NCI-H1105 treated with DMSO at 0.1 percent for 48 hours (cell line): ENCODE measurements at places on chromosomes 4 and X.

- no peak for DNase-seq
Observed at GRCh38 chr4:108838451-108838850, 75.6 kb upstream of the ETNPPL start.

DNA sequence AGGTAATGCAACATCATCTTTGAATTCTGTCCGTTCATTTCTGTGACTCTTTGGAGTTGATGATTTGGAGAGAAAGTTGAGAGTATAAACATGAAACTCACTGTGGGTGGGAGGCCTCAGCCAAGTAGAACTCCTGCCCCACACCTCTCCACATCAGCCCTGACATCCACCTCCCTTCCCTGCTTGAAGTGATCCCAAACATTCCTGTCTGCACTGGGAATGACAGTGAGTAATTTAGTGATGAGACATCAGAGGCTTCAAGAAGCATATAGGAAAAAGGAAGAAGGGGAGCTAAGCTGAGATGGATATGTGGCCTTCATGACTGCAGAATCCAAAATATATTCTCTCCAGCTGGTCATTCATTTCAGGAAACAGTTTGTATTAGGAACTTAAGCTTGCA lies 151.8 kb downstream of the SPATA18 start:
- DNase-seq, result no peak

DNA sequence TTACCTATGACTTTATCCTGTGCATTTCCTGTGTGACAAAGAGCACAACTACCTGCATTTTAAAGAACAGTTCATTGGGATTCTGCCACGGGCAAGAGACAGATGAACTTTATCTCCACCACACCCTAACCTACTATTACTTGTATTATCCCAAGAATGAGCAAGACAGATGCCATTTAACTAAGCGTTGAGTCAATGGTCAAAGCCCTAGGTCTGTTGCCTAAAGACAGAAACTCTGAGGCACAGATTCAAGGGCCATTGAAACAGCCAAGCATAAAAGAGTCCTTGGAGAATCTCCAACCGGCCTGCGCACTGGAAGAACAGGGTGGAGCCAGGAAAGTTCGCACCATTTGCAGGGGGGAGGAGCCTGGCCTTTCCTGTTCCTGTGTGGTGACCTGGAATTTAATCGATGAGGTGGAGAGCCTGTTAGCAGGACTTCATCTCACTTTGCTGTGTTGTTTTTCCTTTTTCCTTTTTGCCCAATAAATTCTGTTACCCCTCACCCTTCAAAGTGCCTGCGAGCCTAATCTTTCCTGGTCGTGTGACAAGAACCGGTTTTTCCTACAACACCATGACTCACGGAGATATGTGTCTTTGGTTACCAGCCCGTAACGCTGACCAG lies 146.4 kb upstream of the DIAPH2 start:
- no peak for DNase-seq

DNA sequence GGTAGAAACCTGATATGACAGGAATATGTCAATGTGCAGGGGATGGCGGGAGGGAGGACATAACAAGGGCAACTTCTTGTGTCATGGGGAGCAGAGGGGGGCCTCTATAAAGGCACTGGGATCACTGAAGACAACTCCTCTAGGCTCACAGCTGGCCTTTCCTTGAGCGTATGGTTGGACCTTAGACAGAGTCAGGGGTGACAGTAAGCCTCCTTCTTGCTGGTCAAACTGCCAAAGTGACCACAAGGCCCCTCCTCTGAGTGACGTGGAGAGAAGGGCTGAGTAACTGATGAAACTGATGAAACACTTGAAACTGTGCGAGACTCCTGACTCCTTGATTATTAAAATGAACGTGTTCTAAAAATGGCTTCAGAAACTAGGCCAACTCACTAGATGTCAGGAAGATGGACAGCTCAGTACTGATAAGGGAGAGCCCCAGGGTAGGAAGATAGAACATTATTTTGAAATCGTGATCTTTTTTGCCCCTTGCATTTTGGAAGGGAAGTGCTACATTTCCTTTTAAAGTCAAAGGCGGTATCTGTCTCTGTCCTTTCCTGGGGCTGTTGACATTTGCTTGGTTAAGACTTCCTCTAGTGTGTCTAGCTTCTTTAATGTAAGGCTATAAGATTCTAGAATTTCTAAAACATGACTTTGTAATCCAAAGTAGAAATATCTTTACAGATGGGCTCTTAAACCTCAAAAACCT lies 1.6 kb downstream of the RAB33A start:
- no peak for DNase-seq

GRCh38 chr4:22500831-22501714 lies 14.8 kb downstream of the ADGRA3 start:
- no peak for DNase-seq

DNA sequence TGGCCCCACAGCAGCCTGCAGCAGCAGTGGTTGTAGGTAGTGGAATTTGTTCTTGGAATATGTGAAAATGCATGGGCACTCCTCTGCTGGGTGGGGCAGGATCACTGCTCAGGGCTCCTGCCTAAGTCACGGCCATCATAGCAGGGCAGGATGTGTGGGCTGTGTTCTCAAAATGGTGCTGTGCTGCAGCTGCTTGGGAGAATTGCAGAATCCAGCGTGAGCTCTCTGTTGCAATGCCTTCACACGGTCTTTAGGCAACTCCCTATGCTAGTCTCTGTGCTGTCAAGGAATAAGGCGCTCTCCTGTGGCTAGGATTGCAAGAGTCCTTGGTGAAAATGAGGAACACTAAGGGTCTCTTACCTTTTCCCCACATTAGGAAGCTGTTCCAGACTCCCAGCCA lies 42.9 kb downstream of the F8 start:
- no peak for DNase-seq

- no peak for DNase-seq
Observed at GRCh38 chrX:23783589-23784469, 856 bp downstream of the SAT1 start.

GRCh38 chr4:85861064-85861765 lies 386.3 kb downstream of the ARHGAP24 start:
- peak; percentile 51 for DNase-seq

DNA sequence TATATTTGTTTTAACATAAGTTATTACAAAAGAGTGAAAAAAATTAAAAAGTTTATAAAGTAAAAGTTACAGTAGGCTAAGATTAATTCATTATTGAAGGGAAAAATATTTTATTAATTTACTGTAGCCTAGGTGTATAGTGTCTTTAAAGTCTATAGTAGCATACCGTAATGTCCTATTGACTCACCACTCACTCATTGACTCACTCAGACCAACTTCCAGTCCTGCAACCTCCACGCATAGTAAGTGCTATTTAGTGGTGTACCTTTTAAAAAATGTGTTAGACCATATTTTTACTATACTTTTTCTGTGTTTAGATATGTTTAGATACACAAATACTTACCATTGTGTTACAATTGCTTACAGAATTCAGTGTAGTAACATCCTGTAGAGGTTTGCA lies 841.1 kb downstream of the CENPC start:
- DNase-seq, result no peak

DNA sequence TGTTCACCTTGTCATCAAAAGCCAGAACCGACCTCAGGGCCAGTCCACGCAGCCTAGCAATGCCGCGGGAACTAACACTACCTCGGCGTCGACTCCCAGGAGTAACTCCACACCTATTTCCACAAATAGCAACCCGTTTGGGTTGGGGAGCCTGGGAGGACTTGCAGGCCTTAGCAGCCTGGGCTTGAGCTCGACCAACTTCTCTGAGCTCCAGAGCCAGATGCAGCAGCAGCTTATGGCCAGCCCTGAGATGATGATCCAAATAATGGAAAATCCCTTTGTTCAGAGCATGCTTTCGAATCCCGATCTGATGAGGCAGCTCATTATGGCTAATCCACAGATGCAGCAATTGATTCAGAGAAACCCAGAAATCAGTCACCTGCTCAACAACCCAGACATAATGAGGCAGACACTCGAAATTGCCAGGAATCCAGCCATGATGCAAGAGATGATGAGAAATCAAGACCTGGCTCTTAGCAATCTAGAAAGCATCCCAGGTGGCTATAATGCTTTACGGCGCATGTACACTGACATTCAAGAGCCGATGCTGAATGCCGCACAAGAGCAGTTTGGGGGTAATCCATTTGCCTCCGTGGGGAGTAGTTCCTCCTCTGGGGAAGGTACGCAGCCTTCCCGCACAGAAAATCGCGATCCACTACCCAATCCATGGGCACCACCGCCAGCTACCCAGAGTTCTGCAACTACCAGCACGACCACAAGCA lies 898 bp downstream of the UBQLN2 start:
- DNase-seq, result peak; percentile 33

GRCh38 chr4:23001478-23001877 lies 308.7 kb downstream of the GBA3 start:
- DNase-seq, result no peak

DNA sequence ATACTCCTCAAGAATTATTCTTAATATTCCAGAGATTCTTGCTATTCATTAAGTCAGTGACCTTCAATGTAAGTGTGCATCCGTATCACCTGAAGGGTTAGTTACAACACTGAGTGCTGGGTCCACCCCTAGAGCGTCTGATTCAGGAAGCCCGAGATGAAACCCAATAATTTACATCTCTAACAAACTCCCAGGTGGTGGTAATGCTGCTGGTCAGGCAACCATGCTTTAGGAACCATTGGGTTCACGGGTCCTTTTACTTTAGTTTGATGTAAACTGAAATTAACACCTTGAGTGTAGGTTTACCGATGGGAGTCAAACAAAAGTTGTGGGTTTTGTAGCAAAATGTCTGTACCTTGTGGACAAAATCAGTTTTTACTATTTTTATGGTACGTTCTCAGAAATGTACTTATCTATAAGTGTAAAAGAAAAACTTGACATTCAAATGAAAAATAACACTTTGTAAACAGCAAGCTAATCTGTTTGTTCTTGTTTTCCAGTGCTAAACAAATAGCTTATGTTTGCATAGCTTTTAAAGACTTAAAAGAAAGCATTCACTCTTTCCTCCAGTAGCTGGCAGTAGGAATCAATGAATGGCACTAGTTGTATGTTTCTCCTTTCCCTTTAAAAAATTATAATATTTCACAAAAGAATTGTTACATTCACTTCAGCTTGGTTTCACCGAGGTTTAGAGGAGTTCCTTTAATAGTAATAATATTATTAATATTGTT lies 32.7 kb downstream of the ACE2 start:
- DNase-seq, result no peak

- DNase-seq, result no peak
Observed at GRCh38 chrX:150477371-150477770, 91.0 kb upstream of the MTM1 start.

DNA sequence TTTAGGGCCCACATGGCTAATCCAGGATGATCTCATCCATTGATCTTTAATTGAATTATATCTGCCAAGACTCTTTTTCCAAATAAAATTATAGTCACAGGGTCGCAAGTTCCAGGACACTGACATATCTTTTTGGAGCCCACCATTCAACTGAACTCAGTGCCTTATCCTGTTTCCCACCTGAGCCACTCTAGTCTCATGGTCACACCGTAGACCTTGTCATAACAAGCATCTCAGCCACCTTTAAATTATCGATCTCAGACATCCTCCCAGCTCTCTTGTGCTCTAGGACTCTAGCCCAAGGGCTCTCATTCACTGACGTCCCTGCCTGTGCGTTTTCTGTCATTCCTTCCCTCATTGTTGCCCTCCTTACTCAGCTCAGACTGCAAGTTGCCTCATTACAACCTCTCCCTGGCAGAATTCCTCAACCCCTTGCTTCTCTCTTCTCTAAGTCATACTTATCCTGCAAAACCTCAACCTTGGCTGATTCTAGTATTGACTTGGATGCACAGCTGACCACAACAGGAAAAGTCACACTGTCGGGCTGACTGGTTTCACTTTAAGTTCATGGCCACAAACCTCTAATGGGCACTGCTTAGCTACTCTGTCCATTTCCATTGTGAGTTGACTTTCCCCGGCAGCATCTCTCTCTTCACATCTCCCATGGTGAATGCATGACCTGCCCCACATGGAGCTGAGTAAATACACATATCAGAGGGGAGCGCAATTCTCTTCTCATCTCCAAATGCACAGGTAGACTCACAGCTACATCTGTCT lies 91.0 kb upstream of the TRIM2 start:
- no peak for DNase-seq

DNA sequence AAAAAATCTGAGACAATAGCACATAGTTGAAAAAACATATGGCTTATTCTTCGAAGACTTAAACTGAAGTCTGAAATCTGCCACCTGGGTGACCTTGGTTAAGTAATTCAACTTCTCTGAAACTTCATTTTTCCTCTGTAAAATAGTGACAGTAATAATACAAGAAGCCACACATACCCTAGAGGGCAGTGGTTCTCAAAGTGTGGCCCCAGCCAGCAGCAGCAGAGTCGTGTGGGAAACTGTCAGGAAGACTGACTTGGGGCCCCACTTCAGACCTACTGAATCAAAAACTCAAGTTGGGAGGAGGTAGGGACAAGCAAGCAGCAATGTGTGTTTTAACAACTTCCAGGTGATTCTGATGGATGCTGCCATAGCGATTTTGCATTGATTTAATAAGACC lies 249.9 kb downstream of the HNRNPD start:
- no peak for DNase-seq

- no peak for DNase-seq
Observed at GRCh38 chrX:153342762-153343558, 9.0 kb downstream of the ZNF275 start.

DNA sequence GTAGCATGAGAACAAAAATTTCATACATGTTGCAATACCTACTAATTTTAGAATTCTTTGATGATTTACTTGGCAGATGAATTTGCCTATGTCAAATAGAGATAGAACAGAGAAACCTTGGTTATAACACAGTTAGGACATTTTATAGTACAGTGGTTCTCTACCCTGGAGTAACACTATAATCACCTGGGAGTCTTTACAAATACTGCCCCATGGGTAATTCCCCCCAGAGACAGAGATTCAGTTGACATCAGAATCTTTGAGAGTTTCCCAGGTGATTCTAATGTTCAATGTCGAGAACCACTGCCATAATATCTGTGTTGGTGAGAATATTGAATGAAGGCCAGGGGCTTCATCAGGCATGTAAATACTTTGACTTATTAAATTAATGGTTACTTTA lies 401.3 kb upstream of the NDST4 start:
- DNase-seq, result no peak

DNA sequence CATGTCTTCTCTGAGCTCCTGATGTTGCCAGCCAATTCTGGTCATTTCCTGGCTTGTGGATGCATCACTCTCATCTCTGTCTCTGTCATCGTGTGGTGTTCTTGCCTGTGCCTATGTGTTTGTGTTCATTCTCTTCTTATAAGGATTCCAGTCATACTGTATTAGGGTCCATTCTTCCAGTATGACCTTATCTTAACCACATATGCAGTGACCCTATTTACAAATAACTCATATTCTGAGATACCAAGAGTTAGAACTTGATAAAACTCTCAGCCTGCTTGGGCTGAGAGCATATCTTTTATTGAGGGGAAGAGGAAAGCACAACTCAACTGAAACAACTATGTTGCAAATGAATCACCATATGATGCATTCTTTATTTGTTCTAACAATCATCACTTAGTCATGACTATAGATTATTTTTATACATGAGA lies 189.0 kb upstream of the ANXA10 start:
- DNase-seq, result no peak

DNA sequence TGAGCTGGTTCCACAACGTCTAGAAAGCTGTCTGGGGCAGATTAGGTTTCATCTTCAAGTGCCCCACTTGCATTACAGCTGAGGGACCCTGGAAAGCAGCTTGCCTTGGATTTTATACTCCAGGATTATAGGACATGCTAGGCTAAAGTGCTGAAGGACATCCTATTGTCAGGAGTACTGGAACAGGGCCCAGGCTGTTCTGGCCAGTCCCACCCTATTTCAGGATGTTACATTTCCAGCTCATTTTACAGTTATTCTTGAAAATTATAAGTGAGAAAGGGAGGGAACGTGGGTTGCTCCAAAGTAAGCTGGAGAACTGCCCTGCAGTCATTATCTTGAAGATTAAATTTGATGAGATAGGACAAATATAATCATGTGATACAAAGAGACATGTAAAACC lies 71.0 kb upstream of the UGT8 start:
- DNase-seq, result peak; percentile 41

- DNase-seq, result no peak
Observed at GRCh38 chr4:120773641-120774040, 148.9 kb downstream of the PRDM5 start.
